ENCODE measurements at places on chromosomes 6 and 20.

DNA sequence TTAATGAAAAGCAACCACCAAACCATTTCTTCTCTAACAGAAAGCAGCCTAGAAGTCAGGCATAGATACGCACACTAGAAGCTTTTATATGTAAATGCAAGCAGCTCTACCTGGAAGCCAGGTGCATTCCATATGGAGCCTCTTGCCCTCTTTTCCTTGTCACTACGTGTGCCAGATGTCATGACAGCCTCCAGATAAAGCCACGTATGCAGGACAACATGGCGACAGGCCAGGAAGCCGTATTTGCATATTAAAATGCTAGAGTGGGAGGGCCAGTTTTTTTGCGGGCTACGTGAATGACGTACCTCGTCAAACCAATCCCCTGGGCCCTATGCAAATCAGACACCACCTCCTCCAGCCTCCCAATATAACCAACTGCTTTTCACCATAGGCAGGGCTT lies 308.1 kb upstream of the SPTLC3 start:
- no peak for DNase-seq

DNA sequence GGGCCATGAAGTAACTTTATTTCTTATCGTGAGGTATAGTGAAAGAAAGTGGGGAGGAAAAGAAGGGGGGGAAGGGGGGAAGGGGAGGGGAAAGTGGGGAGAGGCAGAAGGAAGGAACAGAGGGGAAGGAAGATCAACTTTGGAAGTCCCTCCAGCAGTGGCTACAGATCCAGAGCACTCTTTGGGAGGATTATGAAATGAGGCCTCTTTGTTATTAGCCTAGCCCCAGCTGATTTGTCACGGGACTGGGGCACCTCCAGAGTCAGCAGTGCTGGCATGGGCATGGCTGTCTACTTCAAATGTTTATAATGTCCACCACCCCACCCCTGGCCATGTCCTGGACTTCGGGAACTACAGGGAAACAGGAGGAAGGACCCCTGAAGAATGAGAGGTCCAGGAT lies 7.6 kb downstream of the MOCS1 start:
- DNase-seq, result no peak

DNA sequence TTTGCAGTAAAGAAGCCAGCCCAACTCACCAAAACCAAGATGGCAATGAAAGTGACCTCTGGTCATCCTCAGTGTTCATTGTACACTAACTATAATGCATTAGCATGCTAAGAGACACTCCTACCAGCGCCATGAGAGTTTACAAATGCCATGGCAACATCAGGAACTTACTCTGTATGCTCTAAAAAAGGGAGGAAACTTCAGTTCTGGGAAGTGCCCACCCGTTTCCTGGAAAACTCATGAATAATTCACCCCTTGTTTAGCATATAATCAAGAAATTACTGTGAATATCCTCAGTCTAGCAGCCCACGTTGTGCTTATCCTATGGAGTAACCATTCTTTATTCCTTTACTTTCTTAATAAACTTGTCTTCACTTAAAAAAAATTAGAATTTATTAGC lies 19.4 kb upstream of the TRERF1 start:
- DNase-seq, result no peak

GRCh38 chr6:11366934-11367637 lies 134.6 kb upstream of the NEDD9 start:
- no peak for DNase-seq

DNA sequence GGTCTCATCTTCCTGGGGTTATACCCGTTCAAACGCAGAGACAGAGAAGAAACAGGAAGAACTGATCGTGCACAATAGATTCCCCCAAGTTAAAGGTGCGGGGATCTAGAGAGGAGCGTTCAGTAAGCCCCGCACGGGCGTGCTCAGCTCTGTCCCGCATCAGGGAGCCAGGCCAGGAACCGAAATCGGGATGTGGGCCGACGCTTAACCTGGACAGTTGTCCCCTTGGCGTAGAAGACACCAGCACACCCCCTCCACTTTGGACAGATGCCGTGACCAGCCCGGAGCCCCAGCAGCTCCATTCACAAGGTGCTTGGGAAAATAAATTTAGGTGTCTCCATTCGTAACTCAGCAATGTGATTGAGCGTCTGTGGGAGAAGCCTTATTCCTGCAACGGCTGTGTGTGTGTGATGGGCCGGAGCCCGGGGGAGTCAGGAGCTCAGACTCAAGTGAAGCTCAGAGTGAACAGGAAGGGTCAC lies 24.0 kb upstream of the GATA5 start:
- no peak for DNase-seq

DNA sequence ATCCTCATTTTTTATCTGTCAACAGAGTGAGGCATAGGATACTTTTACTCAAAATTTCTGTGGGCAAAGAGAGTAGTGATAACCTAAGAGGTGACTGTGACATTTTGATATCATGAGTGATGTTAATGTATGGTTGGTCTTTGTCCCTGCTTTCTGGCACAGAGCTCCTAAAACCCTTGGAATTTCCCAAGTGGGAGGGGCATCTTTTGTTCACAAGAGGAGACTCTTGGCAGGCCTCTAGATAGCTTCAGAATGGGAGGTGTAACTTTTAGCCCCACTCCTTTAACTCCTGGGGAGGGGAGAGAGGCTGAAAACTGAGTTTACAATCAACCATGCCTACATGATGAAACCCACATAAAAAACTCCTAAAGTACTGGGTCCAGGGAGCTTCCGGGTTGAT lies 527.8 kb downstream of the RFPL4B start:
- no peak for DNase-seq
